ENCODE measurements at places on chromosomes 4 and X.

GRCh38 chr4:14087459-14087858, 459.9 kb upstream of the BOD1L1 start:
- peak; percentile 16 for DNase-seq

GRCh38 chrX:68571292-68571609, 72.4 kb downstream of the YIPF6 start:
- DNase-seq: no peak

- DNase-seq: no peak
Observed at GRCh38 chr4:39620551-39621313, 17.9 kb downstream of the SMIM14 start.

DNA sequence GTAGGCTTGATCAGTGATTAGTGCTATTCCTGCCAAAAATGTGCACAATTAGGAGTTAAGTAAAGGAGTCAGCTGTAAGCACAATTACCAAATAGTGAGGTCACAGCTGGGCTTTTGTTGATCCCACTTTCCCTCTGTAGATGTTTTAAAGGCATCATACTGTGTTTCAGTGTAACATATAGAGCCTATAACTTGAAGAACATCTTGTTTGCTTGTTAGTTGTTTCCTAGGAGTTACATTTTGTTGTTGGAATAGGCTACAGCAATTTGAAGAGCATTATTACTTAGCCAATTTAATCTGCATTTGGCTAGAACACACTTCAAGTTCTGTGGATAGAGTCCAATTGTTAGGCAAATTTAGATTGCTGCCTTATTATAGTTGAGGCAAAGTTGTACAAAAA, 210.7 kb upstream of the MAD2L1 start:
- DNase-seq: no peak

- DNase-seq: no peak
Observed at GRCh38 chr4:124334119-124334518, 378.4 kb downstream of the ANKRD50 start.

GRCh38 chr4:126354784-126355183, 1040.0 kb downstream of the FAT4 start:
- no peak for DNase-seq

DNA sequence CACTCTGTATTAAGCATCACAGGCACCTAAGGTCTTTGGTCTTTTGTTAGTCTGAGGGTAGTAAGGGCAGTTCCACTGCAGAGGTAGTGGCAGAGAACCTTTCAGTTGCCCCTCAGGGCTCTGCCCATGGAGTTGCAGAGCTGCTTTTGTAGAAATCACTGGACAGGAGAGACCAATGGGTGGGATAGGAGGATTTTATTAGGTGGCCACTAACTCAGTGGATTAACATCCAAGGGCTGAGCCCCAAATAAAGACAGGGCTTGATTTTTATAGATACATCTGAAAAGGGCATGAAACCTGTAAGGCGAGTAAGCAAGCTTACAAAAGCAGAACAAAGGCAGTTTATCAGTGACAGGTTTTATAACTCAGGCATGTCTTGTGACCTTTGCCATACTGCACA, 1035.4 kb downstream of the SH3BGRL start:
- DNase-seq: no peak

- no peak for DNase-seq
Observed at GRCh38 chr4:165947019-165947418, 74.0 kb downstream of the TLL1 start.

DNA sequence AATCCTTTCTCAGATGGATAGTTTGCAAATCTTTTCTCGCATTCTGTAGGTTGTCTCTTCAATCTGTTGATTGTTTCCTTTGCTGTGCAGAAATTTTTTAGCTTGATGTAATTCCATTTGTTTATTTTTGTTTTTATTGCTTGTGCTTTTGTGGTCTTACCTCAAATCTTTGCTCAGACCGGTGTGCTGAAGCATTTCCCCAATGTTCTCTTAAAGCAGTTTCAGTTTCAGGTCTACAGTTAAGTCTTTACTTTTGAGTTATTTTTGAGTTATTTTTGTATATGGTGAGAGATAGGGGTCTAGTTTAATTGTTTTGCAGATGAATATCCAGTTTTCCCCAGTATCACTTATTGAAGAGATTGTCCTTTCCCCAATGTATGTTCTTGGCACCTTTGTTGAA, 18.2 kb upstream of the SLC25A14 start:
- peak; percentile 5 for DNase-seq

GRCh38 chr4:164783976-164784375, 30.0 kb downstream of the SMIM31 start:
- no peak for DNase-seq

- DNase-seq: peak; percentile 64
Observed at GRCh38 chrX:134369576-134369975, 90.4 kb upstream of the HPRT1 start.

DNA sequence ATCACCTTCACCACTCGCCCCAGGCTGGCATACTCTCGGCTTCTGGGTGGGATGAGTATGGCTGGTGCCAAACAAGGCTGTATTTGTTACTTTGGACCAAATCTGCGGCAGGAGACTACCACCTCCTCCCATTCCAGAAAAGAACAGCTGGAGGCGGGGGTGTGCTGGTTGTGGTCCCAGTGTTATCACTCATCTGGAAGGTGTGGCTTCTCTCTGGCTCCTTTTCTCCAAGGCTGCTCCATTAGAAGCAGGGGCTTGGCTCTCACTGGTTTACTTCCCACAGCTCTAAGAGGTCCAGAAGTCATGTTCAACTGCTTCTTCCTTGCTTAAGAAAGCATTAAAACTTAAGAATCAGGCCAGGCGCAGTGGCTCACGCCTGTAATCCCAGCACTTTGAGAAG, 2.6 kb upstream of the TRIML2 start:
- no peak for DNase-seq

GRCh38 chr4:189131118-189131517, 809.6 kb upstream of the FRG1 start:
- DNase-seq: no peak

Data from GM12878 (cell line).